ENCODE measurements at places on chromosomes 12 and 14.

DNA sequence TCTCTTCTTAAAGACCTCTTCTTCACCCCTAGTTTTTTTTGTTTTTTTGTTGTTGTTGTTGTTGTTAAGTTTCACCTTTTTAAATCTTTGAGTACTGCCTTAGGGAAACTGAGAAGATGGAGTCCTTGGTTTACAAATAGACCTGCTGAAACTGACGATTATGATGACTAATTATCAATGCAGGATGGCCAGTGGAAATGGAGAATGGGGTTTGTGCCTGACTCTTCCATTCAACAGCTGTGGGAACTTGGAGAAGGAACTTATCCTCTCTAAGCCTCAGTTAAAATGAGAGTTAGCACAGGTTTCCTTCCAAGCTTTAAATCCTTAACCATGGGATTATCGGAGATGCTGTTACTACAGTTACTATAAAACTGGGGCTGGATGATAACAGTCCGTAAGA, 66.7 kb upstream of the PNMA1 start:
- no peak for DNase-seq

- no peak for DNase-seq
These were observed 144.8 kb downstream of the KCNA5 start for GRCh38 chr12:5188472-5188871.

GRCh38 chr12:116273813-116274550, 3.5 kb downstream of the MED13L start:
- DNase-seq: no peak

GRCh38 chr14:94367347-94368242, 20.8 kb downstream of the SERPINA1 start:
- DNase-seq: no peak

- DNase-seq: no peak
These were observed 33.4 kb downstream of the CDC42BPB start for GRCh38 chr14:103023881-103024473.

GRCh38 chr12:68984796-68985573, 52.0 kb upstream of the CPM start:
- no peak for DNase-seq

DNA sequence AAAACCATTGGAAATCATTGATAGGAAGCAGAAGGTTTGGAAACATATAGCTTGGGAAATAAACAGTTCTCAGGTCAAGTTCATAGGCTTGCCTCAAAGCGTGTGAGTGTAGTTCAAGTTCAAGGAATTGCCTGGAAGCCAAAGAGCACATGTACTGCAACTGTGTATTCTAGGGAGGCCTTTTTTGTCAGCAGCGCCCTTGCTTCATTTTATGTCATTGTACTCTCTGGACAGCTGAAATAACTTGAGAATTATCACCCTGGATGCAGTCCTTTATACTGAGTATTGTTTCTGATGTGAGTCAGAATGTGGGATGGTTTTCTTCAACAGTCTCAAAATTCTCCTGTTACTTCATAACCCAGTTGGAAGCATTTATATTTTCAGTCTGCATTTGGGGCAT, 16.0 kb upstream of the EVL start:
- no peak for DNase-seq

GRCh38 chr12:65941388-65941787, 117.1 kb downstream of the HMGA2 start:
- no peak for DNase-seq

DNA sequence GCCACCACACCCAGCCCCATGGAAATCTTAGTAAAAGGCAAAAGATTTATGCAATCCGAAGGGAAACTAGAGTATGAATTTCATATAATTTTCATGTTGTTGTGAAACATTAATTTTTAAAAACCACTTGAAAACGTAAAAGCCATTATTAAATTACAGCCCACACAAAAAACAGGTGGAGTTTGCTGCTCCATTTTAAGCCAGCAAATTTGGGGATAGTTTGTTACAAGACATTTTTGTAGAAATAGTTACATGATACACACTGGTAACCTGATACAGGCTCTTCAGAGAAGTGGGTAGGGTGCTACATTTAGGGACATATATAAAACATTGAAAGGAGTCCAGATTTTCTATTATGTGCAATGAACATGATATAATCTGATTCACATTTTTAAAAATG, 17.6 kb downstream of the GNPTAB start:
- DNase-seq: no peak

- DNase-seq: no peak
These were observed 7.8 kb downstream of the HCFC2 start for GRCh38 chr12:104072099-104072498.

- DNase-seq: no peak
These were observed 529.6 kb upstream of the TBX3 start for GRCh38 chr12:115213538-115214016.

- no peak for DNase-seq
These were observed 132.5 kb downstream of the GPR135 start for GRCh38 chr14:59332727-59333126.

- DNase-seq: no peak
These were observed 144.0 kb upstream of the KRR1 start for GRCh38 chr12:75655315-75655806.

GRCh38 chr12:29427964-29428363, 47.0 kb upstream of the ERGIC2 start:
- no peak for DNase-seq

DNA sequence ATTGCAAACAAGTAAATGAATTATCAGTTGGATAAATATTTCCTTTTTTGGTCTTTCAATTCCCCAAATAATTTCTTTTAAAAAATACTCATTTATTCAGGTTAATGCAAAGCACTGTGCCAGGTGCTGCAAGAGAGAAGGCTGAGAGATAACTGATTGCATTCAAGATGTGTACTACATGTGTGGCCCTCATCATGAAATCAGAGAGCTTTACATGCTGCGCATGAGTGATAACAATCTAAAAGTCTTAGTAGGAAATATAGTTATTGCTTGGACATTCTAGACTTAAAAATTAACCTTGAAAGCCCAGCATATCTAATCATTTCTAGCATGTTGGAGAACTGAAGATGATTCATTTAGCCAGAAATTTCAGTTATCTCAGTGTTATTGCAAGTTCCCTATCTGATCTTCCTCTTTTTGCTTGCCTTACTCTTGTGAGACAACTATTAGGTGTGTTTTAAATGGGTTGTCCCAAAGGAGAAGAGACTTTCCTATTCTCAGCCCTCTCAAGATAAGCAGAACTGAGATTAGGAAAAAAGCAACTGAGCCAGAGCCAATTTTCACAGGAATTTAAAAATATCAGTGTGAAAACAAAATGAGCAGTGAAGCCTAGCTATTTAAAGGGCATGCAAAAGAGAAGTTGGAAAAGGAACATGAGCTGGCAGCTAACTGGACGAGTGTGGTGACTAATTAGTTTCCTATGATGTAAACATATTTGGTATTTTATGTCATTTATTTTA, 60.9 kb downstream of the PLEKHA5 start:
- DNase-seq: no peak

DNA sequence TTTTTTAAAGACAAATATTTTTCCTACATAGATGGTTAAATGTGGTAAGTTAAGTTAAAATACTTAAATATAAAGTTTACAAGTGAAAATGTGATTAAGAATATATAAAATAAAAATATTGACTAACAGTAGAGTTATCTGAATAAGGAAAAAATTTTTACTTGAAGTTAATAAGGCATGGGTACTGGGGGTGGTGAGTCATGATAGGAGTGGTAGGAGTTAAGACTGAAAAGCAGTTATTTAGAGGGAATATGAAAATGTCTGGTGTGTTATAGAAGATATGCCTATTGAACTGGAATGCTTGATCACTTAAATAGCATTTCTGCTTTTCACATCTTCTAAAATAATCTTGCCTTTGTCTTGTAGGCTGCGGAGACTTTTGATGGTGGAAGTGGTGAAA, 68.7 kb downstream of the CCDC91 start:
- no peak for DNase-seq

GRCh38 chr12:19780460-19780859, 341.2 kb downstream of the AEBP2 start:
- DNase-seq: no peak

DNA sequence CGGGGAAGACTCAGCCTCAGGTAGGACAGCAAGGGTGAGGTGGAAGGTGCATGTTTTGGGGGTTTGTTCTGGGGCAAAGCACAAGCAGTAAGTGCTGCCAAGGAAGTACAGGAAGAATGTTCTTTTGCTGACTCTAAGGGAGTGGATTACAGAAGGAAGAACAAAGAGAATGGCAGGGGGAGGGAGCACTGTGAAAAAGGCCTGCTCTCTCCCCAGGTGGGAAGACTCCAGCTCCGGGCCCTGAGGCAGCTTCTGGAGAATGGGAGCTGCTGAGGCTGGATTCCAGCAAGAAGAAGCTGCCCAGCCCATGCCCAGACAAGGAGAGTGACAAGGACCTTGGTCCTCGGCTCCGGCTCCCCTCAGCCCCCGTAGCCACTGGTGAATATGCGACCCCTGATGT, 7.0 kb upstream of the PFDN5 start:
- DNase-seq: no peak

DNA sequence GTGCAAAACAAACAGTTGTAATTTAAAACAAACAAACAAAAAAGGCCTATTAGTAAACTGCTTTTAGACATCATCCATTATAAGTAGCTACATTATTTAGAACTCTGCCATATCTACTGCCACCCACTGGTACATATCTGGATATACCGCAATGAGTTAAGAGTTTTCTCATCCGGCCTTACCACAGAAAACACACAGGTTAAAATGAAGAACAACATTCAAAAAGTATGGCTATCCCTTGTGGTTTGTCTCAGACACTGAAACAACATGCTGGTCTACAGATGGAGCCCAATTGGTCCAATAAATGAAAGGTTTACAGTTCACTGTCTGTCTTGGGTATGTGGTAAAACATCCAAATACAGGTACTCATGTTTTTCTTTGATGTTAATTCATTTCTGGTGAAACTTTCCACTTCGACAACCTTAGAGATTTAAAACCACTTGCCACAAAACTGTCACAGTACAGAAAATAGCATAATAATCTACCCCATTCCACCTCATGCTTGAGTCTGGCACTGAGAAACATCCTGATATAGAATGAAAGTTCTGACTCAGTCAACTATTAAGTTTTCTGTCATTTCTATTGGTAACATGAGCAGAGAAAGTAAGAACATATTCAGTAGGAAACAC, 354.3 kb downstream of the CEP128 start:
- no peak for DNase-seq

GRCh38 chr12:53660041-53660440, 15.8 kb downstream of the ATP5MC2 start:
- DNase-seq: no peak

DNA sequence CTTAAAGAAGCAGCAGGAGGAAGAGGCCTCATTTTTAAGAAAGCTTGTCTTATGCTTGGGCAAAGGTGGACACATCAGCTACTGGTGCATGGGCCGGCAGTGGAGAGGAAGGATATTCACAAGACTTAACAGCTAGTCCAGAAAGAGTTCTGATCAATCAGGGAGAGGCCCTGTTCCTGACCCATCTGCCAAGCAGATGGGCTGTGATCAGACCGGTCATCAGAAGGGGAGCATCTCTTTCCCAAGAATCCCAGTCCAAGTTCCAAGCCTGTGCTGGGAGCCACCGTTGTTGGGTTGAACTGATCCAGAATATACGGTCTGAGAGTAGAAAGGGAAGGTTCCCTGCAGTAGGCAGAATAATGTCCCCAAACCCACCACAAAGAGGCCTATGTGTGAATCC, 32.7 kb upstream of the SOCS2 start:
- DNase-seq: no peak

Data from T follicular helper cell (primary cell).